Stimulated activated CD8-positive, alpha-beta memory T cell treated with anti-CD3 and anti-CD28 coated beads, Interleukin-4, amount 100 ng/mL, for 1 hour (primary cell): ENCODE measurements at places on chromosomes 3 and 15.

DNA sequence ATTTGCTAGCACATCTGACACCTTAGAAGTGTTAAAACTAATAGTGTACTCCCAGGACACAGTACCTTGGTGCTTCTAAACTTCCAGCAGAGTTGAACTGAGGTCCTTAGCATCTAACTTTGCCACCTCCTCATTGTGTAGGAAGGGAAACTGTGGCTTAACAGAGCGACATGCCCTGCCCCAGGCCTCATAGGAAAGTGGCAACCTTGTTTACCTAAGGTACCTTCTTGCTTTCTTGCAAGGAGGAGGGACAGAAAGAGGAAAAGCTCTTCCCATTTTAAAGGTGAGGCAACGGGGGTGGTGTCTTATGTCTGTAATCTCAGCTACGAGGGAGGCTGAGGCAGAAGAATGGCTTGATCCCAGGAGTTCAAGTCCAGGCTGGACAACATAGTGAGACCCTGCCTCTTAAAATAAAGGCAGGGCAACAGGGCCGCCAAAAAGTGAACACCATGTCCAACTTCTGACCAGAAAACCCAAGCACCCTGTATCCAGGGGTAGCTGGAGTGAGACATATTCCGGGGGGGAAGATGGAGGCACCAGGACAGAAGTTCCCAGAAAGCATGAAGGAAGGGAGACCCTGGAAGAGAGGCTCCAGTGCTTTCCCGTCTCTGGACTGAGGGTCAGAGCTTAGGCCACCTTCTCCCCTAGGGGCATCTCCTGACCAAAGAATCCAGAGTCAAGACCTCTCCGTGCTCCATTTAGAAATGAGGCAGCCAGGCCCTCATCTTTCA, 540 bp upstream of the KLHL40 start:
- DNase-seq = no peak

GRCh38 chr15:34039790-34040113, 748 bp upstream of the AVEN start:
- no peak for DNase-seq

GRCh38 chr3:17179381-17180205, 294.8 kb downstream of the PLCL2 start:
- no peak for DNase-seq

GRCh38 chr3:46163556-46164041, 44.5 kb downstream of the CCR1 start:
- DNase-seq = no peak

DNA sequence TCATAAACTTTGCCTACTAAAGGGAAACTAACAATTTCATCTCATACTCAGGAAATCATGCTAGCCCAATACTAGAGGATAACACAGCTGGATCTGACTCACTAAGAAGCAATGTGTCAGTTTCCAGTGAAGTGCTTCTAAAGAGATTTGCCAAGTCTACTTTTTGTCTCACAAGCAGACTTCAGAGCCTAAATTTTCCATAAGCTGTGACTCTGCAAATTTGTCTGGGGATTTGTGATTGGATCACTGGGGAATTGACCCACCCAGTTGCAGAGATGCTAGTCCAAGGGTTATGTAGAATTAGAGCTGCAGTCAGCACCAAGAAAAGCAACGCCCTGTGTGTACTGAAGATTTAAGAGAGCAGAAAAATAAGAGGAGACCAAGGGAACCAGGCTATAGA, 647.1 kb downstream of the NTRK3 start:
- no peak for DNase-seq

GRCh38 chr3:45826908-45827307, 15.0 kb downstream of the LZTFL1 start:
- DNase-seq = no peak

DNA sequence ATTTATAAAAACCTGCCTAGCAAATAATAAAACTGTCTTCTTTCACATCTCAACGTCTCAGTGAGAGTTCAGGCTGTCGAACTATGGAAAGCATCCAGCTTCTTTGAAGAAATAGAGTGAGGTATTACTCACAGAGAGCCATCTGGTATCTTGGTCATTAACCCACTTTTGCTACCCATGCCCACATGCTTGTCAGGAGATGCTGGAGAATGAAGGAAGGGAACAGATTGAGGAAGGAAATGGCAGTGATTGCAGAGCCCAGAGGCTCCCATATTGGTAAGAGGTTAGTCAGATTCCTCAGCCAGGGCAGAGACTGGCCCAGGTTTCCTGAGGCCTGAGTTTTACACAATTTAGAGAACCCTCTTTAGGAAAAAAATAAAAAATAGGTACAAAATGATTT, 119.1 kb downstream of the B3GALNT1 start:
- DNase-seq = no peak

DNA sequence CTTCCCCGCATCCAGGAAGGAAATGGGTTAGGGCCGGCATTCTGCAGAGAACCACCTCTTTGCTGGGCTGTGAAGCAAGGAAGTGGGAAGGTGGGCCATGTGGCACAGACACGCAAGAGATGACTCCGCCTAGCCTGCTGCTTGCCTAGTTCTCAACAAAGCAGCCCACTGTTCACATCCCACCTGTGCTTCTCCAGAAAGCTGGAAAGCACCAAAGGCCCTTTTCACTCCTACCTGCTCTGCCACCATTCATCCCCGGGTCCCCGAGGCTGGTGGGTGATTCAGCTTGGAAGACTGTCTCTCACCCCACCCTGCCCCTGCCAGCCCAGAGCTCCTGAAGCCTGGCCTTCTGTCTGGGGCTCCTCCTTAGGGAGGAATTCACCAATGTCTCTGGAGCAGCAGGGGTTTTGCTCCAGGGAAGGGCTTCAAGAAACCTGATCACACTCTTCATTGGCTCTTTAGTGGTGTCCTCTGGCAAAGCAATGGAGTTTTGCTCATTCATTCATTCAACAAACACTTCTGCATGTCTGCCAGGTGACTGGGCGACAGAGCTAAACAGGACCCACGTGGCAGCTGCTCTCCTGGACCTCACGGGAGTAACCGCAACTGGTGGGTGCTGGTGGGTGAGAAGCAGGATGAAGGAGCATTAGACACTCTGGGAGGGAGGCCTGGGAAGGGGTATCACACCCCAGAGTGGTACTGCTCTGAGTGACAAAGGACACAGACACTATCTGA, 145.4 kb upstream of the TLE3 start:
- DNase-seq = no peak

DNA sequence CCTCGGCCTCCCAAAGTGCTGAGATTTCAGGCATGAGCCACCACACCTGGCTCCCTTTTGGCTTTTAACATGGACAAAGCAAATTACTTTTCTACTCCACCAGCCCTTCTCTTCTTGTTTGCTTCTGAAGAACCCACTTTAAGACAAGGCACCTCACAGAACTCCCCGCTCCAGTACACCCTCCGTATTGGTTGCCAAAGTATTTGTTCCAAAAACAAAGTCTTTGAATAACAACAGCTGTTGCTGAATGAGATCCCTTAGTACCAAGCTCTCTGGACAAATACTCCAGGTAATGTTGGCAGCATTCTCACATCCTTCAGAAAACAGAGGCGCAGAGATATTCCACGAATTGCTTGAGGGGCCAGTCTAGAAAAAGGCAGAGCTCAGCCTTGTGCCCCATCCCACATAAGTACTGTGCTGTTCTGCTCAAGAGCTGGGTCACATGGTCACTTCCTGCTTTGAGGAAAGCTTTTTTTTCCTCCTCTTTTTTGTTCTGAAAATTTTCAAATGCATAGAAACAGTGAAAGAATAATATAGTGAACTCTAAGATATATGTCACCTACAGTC, 7.3 kb upstream of the CHCHD6 start:
- no peak for DNase-seq

DNA sequence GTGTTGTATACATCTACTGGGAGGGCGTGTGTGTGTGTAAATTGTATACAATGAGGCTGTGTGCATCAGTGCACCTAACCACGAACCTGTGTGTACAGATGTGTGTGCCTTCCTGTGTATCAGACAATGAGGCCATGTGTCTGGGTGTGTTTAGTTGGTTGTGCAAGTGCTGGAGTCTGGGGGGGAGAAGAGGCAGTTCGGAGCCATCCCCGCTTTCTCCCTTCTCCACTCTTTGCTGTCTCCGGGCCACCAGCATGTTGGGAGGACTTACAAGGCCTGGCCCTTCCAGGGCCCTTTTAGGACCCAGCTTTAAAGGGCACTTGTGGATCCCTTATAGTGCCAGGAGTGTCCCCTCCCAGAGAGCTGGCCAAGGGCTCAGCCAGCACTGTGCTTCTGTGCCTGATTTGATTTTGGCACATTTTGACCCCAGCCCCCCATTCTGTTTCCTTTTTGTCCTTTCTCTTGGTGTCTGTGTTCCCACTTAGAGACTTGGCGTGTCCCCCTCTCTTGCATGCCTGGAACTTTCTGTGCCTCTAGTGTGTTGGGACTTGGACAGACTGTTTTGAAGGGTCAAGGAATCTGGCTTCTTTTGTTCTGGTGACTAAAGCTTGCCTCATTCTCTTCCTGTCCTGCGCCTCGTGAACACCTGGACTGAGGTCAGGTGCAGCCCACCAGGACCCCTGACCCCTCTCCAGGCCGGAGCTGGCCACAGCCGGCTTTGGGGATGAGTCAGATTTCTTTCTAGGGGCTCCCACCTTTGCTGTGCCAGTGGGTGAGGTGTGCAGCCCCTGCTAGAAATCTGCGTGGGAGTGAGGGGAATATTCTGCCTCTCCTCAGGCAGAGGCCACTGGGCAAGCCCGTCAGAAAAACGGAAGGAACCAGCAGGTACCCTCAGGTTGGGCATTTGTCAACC, 1.5 kb downstream of the CTDSPL start:
- no peak for DNase-seq

DNA sequence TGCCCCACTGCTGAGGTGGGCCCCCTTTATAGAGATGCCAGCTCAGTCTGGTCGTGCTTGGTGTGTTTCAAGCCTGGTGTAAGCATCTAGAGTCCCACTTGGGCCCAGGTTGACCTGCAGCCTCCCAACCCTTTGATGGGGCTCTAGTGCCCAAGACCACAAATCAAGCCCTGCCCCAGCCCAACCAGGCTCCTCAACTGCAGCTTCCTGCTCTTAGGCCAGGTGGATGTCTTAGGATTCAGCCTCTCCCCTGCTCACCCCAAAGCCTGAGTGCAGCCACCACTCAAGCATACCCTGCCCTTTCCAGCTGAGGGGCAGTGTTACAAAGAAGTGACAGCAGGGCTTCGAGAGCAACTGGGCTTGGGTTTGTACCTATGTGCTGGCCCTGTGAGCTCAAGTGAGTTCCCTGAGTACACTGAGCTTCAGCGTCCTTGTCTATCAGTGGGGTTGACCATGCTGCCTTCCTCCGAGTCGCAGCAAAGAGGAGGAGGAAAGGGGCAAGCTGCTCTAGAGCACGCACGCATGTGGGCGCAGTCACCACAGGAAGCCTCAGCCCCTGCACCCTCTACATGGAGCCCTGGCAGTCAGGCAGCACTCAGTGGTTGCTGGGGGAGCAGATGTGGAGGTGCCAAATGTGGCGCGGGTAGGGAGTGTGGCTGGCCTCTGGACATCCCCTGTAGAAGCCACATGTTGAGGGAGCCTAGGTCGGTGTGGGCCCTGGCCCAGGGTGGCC, 120.7 kb downstream of the EEFSEC start:
- no peak for DNase-seq

DNA sequence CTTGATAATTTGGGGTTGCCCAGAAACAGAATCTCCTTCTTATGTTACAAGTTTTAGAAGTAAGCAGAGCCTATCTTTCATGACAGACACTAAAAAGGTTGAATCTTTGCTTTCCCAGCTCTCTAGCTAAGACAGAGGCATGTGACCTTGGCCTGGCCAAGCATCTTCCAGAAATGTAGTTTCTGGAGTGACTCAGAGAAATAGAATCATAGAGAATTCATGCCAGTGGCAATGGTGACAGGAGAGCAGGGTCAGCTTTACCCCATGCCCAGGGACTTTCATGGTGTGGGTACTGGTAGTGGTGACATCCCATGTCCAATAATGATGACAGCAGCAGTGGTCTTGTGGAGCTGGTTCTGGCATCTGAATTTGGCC, 4.0 kb upstream of the PARP6 start:
- no peak for DNase-seq

- DNase-seq = no peak
These were observed 18.0 kb upstream of the RAB7A start for GRCh38 chr3:128707928-128708494.

DNA sequence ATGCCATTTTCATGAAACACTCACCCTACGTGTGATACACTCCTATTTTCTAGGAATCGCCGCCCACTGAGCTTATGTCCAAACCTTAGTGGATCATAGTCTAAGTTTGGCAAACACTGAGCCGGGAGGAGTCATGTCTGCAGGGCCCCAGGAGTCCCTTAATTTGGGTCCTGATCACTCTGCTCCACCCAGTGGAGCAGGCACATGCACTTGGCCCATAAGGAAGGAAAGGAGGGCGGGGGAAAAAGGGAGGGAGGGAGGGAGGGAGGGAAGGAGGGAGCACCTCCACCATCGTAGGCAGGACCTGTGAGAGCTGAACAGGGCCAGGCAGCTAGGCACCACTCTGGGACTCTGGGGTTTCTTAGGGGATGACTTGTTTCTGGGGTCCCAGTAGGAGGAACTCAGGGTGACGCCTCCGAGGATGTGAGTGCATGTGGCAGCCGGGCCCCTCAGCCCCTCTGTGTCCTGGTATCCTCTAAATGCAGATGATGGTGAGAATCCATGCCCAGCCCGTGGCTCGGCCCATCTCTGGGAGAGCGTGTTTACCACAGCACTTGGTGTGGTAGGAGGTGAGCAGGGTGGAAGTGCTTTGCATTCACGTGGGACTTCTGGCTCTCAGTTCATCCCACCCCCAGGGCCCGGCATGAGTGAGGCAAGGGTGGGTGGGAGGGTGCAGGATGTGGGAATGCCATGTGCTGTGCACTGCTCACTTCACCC, 109.4 kb downstream of the KLF13 start:
- no peak for DNase-seq

GRCh38 chr3:52119826-52120225, 34.4 kb downstream of the POC1A start:
- no peak for DNase-seq

- DNase-seq = no peak
These were observed 17.7 kb downstream of the RPL22L1 start for GRCh38 chr3:170852324-170852723.

- no peak for DNase-seq
These were observed 13.2 kb upstream of the ADPGK start for GRCh38 chr15:72796515-72797337.
